ENCODE measurements at places on chromosomes 4 and X.

- DNase-seq: peak; percentile 53
Observed at GRCh38 chr4:84965553-84966381, 723 bp downstream of the WDFY3 start.

DNA sequence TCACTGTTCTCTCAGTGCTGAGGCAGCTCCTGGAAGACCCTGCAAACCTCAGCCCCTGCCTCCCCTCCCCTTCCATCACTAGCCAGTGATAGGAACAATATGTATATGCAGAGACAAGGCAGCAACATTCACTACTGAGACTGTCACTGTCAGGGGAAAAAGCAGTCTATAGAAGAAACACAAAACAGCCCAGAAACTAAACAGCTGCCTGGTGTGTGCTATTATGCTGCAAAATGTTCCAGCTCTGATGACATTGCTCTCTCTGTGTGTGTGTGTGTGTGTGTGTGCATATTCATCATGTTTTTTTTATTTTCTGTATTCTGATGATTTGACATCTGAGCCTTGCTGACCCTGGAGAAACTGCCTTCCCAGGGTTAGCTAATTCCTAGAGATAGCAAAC is 147.2 kb downstream of the SPATA18 start:
- no peak for DNase-seq

GRCh38 chr4:100340512-100341485 is 150.5 kb upstream of the DDIT4L start:
- DNase-seq: no peak

DNA sequence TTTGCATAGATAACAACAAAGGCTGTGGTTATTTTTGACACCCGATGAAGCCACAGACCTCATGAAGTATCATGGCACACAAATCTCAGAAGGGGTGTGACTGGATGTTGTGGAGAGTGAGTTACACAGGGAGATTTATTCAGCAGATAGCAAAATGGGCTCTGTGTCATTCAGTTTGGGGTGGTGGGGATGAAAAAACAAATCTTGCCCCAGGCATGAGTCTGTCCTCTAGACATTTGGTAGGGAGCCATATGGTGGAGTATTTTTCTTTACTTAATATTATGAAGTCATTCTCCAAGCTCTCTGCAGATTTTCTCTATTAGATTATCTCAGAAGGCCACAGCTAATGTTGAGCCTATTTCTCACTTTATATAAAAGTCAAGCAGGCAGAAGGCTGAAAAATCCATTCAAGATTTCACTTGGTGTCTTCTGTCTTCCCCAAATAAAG is 277.1 kb upstream of the TENM3 start:
- DNase-seq: no peak

DNA sequence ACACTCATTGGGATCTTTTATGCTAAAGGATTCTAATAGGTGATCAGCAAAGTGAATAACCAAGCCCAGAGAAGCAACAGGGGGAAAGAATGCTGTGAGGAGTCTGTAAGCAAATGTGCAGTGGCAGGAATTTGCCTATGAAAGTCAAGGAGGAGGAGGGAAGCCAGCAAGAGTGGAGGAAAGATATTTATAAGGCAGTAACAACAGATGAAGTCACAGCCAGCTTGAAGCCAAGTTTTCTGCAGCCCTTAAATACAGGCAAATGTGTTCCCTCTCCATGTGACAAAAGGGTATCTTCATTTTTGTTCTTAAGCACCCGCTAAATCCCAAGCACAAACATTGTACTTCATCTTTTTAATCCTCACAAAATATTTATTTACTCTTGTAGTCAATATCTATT is 275.0 kb upstream of the CLNK start:
- no peak for DNase-seq

- no peak for DNase-seq
Observed at GRCh38 chr4:169724260-169724659, 33.5 kb downstream of the HPF1 start.

GRCh38 chrX:78330540-78330939 is 3.1 kb upstream of the CYSLTR1 start:
- no peak for DNase-seq

All from head of caudate nucleus (tissue), 42 donors.